Small intestine (tissue), 16 donors: ENCODE measurements at places on chromosomes 6 and 20. TPM values are rescaled to one million over a fixed set of nuclear protein-coding genes. Genes with fewer than 3 reads are reported as not detected.
A peak's percentile ranks its signal among the peaks of the same experiment; 100 is the strongest.

- no peak for DNase-seq
Measured at GRCh38 chr6:48541649-48542048, 430.7 kb upstream of the PTCHD4 start.

GRCh38 chr6:12174878-12175277 is 115.3 kb upstream of the EDN1 start:
- peak; percentile 70 for DNase-seq

- DNase-seq, result no peak
Measured at GRCh38 chr6:146408583-146408982, 135.1 kb upstream of the RAB32 start.

- peak; percentile 64 for DNase-seq
Measured at GRCh38 chr6:69866351-69866769, at the start of gene COL19A1. Gene COL19A1 (plus strand): TSS chr6:69866556. CDS start chr6:69879568, 13,012 bp downstream.

DNA sequence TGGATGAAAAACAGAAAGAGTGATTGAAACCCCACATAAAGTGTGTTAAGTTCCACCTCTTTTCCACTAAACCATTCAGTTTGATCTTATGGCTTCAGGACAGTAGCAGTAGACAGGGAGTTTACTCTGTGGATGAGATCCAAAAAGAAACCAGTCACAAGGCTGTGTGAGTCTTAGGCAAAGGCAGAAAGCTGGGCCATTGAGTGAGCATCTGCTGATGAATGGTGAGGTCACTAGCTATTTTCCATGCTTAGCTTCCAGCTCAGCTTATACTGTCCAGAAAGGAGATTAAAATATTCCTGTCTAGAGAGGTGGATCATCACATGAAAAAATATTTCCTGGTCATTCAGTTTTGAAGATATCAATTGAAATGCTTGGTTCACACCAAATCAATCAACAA is 1643.9 kb downstream of the HACE1 start:
- no peak for DNase-seq

- no peak for DNase-seq
Measured at GRCh38 chr20:47349365-47350180, 6.9 kb downstream of the ZMYND8 start.

GRCh38 chr6:126574301-126574700 is 234.4 kb downstream of the CENPW start:
- no peak for DNase-seq

GRCh38 chr20:19807191-19807945 is 49.3 kb downstream of the RIN2 start:
- no peak for DNase-seq

DNA sequence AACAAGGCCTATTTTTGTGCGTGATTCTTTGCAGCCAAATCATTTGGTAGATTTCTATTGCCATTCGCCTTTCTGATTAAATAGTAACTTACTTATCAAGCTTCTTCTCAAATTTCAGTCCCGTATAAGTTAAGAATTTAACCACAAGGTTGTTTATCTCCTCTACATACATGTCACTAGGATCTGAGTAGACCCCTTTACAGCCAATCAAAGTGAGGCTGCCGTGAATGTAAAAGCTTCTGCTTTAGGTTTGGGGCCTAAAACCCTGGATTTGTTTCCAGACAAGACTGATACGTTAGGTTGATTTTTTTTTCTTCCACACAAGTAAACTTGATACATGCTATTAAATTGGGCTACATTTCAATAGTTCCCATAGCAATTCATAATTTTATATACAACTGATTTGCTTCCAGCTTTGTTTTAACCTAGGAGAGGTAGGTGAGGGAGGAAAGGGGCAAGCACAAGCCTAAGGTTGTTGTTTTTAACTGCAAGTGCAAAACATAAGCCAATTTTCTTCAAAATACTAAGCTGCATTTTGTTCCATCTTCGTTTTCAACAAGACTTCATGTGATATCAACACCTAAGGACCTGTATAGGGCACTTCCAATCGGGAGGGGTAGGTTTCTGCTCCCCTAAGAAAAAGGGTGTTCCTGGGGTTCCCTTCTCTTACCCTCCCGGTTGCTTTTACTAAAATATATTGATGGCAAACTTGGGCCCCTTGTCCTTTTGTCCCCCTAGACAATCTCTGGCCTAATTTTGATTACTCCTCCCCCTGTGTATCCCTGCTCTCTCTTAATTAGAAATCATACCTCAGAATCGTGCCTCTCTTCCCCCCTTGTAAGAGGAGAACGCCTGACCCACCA is 1.7 kb downstream of the RANBP9 start:
- DNase-seq, result peak; percentile 50

DNA sequence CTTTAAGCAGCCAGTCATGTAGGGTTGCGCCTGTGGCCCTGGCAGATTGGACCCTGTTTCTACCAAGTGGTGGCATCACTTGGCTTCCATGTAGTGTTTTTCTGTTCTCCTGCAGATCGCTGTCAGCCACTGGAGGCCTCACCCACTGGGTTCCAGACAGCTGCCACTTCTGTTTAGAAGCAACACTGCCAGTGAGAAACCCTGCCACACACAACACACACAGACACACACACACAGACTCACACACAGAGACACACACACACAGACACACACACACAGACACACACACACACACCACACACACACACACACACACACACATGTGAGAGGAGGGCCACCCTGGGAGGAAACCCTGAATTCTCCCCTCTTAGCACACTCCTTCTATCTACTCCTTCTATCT is 51.8 kb downstream of the UTRN start:
- no peak for DNase-seq

- no peak for DNase-seq
Measured at GRCh38 chr6:143060806-143061596, at the start of gene AIG1. Gene AIG1 (plus strand): TSS chr6:143060889. CDS start chr6:143060926, 37 bp downstream.

Gene PRDM13
- not detected for polyA plus RNA-seq

Gene HCK
- polyA plus RNA-seq, result 10.1 TPM

Gene HLA-DQA2
- 2.0 TPM for polyA plus RNA-seq

Gene GSTA1
- 600 TPM for polyA plus RNA-seq

Gene FOXQ1
- polyA plus RNA-seq, result 2.5 TPM

Gene CNR1
- 0.27 TPM for polyA plus RNA-seq
